ENCODE measurements at places on chromosomes 1 and 21.

GRCh38 chr1:16420424-16421118 lies 16.7 kb downstream of the SPATA21 start:
- no peak for DNase-seq

DNA sequence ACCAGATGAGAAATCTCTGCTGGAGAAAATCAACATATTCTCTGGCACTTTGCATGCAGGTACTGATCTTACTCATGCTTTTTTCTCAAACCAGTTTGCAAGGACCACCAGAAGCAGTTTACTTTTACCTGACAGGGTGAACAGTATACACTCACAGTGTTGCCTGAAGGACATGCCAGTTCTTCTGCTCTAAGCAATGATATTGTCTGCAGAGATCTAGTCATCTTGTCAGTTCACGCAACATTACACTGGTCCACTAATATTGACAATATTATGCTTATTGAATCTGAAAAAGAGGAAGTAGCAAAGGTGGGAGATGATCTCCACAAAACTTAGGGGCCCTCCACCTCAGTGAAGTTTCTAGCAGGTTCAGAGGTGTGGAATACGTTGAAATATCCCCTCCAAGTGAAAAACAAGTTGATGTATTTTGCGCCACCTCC lies 3.8 kb upstream of the S100B start:
- no peak for DNase-seq

- DNase-seq = no peak
Measured at GRCh38 chr21:46393451-46393940, 65.2 kb upstream of the DIP2A start.

- DNase-seq = no peak
Measured at GRCh38 chr1:106603616-106604015, 452.9 kb upstream of the PRMT6 start.

DNA sequence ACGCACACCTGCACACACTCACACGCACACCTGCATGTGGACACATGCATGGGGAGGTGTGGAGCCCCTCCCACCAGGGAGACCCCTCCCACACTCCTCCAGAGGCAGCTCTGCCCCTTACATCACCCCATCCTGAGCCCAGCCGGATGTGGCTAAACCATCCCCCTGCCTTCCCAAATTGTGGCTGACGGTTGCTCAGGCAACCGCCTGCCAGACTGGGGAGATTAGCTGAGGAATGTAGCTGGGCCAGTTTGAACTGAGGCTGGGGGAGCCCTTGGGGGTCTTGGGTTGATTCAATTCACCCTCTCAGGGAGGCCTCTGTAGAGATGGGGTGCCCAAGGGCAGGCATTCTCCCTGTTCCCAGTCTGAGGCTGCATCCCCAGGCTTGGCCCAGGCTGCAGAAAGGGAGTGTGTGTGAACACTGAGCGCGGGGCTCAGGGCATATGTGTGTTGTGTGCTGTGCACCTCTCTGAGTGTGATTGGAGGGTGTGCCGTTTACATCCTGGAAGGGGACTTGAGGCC lies 12.9 kb downstream of the PTPRU start:
- no peak for DNase-seq

DNA sequence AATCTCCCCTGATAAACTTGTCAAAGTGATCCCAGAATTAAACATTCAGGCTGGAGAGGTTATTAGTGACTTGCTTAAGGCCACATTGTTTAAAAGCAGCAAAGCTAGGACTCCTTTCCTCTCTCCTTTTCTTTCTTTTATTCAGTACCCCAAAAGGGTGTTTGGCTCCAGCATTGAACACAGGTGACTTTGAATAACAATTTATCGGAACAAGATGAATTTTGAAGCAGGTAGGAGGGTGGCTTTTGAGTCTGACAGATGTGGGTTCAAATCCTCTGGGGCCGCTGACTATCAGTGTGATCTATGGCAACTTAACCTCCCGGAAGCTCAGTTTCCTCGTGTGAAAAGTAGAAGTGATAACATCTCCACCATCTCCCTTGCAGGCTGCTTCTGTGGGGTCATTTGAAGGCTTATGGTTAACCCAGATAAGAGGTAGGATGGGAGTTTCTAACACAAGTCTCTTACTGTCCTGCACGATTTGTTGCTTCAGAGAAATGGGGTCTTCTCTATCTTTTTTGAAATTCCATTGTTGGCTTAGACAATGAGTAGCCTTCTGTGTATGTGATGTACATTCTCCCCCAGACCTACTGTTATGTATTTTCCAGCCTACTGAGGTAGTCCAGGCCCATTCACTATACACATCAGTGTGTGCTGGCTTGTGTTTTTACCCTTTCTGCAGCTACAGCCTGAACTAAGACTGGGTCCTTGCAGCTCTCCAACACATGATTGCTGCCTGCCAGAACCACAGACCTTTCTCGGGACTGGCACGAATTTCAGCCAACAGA lies 29.0 kb downstream of the JUN start:
- peak; percentile 40 for DNase-seq

DNA sequence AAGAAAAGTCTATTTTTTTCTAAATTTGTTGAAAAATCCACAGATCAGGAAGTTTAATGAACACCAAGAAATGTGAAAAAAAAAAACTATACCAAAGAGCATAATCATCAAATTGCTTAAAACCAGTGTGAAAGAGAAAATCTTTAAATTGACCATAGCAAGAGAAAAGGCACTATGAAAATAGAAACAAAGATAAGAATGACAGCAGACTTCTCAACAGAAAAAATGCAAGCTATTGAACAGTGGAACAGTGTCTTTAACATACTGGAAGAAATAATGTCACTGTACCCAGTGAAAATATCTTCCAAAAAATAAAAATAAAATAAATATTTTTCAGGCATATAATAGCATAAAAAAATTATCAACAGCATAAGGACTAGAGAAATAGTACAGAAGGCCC lies 243.0 kb upstream of the GJB5 start:
- peak; percentile 23 for DNase-seq

GRCh38 chr1:195951313-195951712 lies 656.9 kb downstream of the KCNT2 start:
- DNase-seq = no peak

GRCh38 chr21:46459356-46460112 lies 843 bp downstream of the DIP2A start:
- peak; percentile 35 for DNase-seq

- no peak for DNase-seq
Measured at GRCh38 chr1:41613689-41614574, 129.4 kb upstream of the EDN2 start.

DNA sequence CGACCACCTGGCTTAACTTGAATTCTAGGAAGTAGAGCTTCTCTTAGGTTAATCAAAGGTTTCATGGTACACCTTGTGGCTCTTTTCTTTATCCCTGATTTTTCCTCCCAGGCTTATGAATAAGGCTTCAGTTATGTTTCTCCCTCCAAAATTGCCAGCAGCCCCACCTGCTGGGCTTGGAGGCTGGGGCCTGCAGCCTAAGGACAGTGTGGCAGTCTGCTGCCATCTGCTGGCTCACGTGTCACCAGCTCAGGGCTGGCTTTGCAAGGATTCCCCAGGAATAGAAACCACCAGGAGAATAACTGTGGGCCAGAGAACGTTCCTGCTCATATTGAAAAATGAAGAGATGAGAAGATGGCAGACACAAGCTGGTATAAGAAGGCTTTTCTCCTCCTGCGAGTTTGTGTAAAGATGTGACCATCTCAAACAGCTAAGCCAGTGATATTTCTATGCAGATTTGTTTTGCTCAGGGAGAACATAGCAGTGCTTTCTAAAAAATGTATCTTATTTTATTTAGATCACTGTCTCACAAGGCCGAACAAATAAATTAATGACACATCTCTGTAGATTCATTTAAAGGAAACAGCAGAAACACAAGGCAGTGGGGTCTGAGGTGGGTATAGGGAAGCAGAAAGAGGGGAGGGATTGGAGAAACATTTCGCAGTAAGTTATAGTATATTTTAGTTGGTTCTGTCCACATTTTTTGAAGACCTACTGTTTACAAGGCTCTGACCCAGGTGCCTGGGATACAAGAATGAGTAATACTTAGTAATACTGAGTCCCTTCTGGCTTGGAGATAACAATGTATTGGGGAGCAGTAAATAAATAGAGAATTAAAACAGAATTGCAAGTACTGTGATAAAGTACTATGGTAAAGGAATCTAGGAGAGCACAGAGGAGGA lies 291.1 kb upstream of the SGIP1 start:
- DNase-seq = peak; percentile 78

DNA sequence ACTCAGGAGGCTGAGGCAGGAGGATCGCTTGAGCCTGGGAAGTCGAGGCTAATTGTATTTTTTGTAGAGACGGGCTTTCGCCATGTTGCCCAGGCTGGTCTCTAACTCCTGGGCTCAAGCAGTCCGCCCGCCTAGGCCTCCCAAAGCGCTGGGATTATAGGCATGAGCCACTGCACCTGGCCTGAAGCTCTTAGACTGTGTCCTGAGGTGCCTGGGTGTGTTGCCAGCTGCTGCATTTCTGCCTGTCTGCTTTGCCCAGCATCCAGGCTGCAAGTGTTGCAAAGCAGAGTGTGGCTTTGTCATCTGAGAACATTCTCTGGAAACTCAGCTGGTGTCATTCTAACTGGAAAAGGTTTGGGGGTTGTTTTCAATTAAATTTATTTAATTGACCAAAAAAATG lies 105.0 kb downstream of the HUNK start:
- no peak for DNase-seq

- DNase-seq = no peak
Measured at GRCh38 chr1:214426426-214426812, 125.0 kb downstream of the PTPN14 start.

DNA sequence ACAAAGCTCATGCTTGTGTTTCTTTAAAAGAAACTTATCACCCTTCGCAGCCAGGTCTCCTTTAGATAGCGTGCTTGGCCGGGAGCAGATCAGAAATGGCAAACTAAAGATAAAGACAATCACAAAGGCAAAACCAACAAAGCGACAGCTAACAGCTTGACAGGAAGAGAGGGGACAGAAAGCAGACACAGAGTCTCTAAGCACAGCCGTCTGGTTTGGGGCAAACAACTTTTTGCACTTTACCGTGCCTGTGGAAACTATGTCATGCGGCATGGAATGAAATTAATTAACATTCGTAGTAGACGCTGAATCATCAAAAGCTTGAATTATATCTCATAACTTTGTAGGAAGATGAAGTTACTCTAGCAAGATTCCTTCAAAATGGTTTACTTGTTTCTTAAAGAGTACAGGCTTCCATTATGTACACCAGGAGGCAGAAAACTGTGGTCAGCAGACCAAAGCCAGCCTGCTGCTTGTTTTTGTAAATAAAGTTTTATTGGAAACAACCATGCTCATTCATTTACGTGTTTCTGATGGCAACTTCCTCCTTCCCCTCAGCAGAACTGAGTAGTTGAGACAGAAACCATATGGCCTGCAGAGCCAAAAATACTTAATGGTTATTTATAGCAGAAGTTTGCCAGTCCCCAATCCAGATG lies 183.2 kb downstream of the KIF26B start:
- peak; percentile 53 for DNase-seq

DNA sequence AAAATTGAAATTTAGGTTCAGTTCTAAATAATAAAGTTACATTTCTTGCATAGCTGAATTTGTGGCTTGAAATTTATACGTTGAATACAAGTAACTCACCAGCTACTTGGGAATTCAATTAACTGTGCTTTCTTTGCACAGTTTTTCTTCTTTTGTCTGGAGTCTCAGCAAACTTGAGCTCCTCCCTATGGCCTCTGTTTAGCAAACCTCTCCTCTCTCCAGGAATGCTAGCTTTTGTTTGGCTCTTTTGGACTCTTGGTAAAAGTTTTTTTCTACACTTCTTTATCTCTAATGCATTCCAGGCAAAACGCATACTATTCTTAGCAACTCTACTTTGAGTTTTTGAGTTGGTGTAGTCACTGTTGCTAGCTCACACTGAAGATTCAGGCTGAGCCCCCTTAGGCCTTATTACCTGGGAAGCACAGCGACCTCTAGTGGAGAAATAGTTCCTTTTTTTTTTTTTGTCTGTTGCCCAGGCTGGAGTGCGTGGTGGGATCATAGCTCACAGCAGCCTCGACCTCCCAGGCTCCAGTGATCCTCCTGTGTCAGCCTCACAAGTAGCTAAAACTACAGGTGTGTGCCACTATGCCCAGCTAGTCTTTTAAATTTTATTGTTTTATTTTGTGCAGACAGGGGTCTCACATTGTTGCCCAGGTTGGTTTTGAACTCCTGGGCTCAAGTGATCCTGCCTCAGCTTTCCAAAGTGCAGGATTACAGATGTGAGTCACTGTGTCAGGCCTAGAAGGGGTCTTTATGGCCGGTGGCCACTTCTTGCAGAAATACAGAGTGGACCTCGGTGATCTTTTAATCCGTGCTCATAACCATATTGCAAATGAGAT lies 61.7 kb downstream of the CASQ2 start:
- peak; percentile 53 for DNase-seq

GRCh38 chr21:30148906-30149305 lies 17.7 kb downstream of the CLDN17 start:
- DNase-seq = no peak

- no peak for DNase-seq
Measured at GRCh38 chr1:180579961-180580611, 21.3 kb downstream of the OVAAL start.

DNA sequence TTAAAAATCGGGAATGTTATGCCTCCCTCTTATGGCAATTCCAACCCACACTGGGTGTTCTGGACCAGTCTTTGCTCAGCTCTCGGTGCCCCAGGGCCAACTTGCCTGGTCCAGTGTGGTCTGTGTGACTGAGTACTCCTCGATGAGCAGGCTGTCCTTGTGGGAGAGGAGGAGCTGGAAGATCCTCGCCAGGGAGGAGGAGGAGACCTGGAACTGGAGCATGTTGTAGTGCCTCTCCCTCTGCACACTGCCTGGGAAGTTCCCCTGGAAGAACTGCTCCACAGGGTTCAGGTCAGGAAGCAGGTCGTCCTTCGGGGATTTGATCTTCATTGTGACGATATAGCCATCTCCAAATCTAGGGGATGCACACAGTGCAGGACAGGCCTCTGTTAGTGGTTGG lies 88.5 kb upstream of the GCLM start:
- DNase-seq = no peak

DNA sequence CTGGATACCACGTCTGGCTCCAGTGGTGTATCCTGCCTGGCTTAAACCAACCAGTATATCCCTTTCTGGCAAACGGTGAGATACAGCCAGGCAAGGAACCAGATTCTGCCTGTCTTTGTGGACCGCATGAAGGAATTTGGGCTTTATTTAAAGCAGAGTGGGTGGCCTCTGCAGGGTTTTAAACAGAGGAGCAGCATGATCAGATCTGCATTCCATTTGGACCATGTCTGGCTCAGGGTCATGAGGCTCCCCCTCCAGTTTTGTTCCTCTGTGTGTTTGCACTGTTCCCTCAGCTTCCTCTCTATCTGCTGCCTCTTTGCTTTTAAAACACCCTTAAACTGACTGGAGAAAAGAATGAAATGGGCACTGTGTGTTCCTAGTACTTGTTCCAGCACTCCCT lies 195.0 kb downstream of the GIPC2 start:
- DNase-seq = no peak

DNA sequence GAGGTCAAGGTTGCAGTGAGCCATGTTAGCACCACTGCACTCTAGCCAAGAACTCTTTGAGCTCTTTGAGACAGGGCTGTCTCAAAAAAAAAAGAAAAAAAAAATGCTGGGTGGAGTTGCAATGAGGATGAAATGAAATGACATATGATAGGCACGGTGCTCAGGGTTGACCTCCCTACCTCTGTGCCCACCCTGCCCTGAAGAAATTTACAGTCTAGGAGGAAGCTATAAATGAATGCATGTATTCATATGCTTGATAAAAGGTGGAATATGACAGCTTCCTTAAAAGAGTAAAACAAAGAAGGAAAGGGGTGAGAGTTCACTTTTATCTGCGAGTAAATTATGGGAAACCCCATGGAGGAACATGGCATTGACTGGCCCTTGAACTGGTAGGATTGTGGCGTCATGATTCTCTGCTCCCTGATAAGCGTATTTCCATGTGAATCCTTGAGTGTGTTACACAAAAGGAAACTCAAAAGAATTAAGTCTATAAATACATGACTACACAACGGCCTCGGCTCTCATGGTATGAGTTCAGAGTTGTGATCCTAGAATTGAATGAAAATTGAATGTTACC lies 59.0 kb upstream of the RAVER2 start:
- DNase-seq = no peak

Data from Kasumi-1 (cell line).